Vagina (tissue), 2 donors: ENCODE measurements at places on chromosomes 4 and X.

DNA sequence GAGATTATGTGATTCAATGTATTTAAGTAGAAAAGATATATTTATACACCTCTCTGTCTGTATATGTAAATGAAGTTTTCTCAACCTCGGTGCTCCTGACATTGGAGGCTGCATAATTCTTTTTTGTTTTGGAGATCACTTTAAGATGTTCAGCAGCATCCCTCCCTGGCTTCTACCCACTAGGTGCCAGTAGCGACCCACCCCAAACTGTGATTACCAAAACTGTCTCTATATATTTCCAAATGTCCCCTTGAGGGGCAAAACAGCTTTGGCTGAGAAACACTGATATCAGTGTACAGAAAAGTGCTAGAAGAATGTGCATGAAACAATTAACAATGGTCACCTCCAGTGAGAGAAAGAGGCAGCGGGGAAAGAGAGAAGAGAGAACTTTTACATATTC is 51.2 kb downstream of the DCX start:
- no peak for DNase-seq

- no peak for DNase-seq
These were observed 25.3 kb downstream of the ARSF start for GRCh38 chrX:3066555-3066954.

GRCh38 chrX:42803320-42803719 is 25.4 kb upstream of the PPP1R2C start:
- no peak for DNase-seq

GRCh38 chrX:119008110-119008744 is 33.8 kb downstream of the LONRF3 start:
- no peak for DNase-seq

- DNase-seq = no peak
These were observed 3.2 kb upstream of the PRKG2 start for GRCh38 chr4:81218206-81218605.

DNA sequence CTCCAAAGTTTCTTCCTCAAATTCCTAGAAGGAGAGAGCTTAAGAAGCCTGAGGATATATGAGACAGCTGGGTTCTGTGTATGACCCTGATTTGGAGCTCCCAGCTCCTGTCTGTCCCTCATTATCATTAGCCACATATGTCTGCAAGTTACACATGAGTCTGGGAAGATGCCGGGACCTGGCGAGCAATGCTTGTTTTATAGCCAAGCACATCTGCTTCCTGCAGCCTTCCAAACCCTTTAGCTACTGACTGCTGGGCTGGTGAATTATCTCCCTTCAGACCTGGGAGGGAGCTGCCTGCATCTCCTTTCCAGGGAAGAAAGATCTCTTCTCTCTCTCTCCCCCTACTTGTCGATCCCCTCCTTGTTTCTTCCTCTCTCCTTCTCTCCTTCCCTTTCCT is 556.7 kb upstream of the BOD1L1 start:
- DNase-seq = no peak

GRCh38 chr4:104747635-104748034 is 252.9 kb upstream of the CXXC4 start:
- no peak for DNase-seq

DNA sequence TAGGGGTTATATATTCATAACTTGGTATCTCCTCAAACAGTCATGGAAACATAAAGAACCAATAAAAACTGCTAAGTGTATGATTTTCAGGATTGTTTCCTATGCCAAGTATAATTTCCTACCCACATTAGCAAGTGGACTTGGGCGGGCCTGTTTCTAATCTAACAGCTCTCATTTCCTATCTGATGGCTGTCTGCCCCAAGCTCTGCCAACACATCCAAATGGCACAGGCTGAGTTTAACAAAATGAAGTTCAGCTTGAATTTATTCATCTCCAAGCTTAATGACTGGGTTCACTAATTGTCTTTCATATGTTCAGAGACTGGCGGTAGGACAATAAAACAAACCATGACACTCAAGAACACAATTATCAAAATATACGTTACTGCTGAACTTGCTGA is 55.5 kb upstream of the S100G start:
- peak; percentile 13 for DNase-seq

DNA sequence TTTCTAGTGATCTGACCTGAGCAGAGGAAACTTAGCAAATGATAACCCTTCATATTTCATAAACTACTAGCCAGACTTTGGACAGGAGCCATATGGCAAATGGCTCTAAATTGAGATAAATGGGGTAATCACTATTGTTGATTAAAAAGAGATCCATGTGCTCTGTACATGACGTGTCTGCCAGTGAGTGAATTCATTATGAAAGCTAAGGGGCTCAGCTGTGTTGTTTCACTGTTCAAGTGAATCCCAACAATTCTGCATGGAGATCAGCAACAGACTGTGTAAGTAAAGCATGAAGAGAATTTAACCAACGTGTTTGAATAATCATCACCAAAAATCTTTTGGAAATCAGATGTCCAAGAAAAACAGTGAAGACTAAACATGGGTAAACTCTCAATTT is 9.5 kb upstream of the QRFPR start:
- no peak for DNase-seq

- no peak for DNase-seq
These were observed 59.0 kb upstream of the DYNLT3 start for GRCh38 chrX:37906357-37906756.

DNA sequence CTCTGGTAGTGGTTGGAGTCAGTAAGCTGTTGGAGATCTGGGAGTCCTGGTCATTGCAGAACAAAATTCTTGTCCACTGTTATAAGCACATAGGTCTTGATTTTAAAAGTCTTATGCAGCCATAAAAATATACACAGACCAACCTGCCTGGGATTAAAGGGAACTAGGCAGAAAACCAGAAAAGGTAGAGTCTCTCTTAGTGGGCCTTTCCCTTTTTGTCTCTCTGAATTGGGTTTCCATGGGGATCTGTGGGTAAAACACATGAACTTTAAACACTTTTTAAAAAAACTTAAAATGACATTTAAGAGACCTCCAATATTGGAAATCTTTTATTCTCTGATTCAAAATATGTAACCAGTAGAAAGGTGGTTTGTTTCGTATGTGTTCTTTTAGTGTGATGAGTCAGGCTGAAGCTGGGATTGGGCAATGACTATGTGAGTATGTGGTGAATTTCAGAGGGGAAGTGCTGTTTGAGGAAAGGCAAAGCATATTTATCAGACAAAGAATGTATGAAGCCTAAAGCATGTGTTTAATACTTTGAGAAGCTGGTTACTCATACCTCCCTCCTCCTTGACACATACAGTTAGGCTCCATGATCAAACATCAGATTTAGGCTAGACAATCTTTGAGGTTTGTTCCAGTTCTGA is 29.6 kb downstream of the SLC16A2 start:
- no peak for DNase-seq

DNA sequence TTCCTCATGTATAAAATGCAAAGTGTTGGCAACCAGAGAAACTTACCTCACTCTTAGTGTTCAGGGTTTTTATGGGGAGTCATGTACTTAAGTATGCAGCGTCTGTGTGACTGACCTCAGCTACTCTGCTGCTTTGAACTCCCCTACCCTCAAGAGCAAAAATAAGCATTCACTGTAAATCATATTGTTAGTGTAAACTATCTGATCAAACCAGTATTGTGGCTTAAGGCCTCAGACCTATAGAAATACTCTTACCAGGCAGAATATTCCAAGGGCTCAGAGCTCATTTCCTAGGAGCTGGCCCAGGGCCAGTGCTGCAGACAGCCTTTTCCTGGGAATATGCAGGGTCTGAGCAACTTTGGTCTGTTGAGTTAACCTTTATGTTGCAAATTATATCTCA is 453.1 kb downstream of the CCSER1 start:
- DNase-seq = no peak

DNA sequence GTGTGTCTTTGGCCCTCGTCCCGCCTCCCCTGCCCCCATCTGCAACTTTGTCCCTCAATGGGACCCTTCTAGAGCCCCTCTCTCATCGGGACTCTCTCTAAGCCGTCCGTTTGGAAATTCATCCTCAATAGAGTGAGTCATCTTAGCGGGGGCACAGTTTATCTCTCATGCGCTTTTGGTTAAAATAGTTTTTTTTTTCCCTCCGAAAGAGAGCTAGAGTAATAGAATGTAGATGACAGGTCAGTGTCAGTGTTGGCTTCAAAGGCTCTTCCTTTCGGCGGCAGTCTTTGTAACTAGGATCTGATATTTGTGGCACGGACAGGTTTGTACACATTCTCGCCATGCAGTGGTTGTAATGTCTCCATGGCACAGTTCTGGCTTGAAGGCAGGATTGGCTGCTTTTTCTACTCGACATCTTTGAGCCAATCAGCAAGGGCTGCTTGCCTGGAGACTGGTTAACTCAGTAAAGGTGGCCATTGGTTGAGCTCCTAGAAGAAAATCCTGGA is 989 bp downstream of the N4BP2 start:
- no peak for DNase-seq

DNA sequence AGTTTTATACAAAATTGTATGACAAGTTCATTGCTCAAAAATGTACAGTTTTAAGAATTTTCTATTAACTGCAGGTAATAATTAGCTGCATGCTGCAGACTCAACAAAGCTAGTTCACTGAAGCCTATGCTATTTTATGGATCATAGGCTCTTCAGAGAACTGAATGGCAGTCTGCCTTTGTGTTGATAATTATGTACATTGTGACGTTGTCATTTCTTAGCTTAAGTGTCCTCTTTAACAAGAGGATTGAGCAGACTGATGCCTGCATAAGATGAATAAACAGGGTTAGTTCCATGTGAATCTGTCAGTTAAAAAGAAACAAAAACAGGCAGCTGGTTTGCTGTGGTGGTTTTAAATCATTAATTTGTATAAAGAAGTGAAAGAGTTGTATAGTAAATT is 131.0 kb downstream of the TET2 start:
- no peak for DNase-seq

DNA sequence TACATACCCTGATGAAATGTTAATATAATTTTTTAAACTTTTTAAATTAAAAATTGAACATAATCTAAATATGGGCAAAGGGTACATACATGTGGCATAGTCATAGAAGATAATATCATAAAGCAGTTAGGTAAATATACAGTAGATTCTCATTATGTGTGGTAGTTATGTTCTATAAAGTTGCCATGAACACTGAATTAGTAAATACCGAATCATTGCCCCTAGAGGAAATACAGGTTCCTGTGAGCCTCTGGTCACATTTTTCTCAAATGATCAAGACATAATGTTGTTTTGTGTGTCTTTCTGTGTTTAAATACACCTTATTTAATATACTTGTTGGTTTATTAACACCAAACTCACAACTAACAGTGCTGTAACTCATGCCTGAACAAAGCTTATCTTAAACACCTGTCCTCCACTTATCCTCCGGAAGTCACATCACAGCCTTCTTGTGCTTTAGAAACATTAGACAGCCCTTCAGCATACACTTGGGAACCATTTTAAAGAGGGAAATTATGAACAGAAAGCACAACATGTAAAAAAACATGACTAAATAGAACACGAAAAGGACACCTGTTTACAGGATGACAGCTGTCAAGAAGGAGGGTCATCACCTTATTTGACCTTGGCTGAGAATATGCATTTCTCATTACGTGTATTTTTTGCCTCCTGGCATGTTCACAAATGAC is 169.4 kb upstream of the NAP1L5 start:
- DNase-seq = no peak

DNA sequence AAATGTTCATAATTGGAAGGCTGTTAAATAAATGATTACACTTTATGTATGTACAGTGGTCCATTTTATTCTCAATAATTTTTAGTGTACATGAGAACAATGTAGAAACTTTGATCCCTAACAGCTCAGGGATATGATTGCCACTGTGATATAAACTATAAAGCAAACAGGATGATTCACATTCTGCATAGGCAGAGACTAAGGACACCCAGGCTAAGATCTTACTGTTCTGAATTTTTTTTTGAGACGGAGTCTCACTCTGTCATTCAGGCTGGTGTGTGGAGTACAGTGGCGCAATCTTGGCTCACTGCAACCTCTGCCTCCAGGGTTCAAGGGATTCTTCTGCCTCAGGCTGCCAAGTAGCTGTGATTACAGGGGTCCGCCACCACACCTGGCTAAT is 186.6 kb downstream of the PDGFC start:
- DNase-seq = no peak
